ENCODE measurements at places on chromosomes 12 and 14. TPM values are rescaled to one million over a fixed set of nuclear protein-coding genes. Genes with fewer than 3 reads are reported as not detected.

ENDOU gene
- total RNA-seq: 0.49 TPM

PLXNC1 gene
- total RNA-seq: 8.5 TPM

L3HYPDH gene
- 74.9 TPM for total RNA-seq

DNA sequence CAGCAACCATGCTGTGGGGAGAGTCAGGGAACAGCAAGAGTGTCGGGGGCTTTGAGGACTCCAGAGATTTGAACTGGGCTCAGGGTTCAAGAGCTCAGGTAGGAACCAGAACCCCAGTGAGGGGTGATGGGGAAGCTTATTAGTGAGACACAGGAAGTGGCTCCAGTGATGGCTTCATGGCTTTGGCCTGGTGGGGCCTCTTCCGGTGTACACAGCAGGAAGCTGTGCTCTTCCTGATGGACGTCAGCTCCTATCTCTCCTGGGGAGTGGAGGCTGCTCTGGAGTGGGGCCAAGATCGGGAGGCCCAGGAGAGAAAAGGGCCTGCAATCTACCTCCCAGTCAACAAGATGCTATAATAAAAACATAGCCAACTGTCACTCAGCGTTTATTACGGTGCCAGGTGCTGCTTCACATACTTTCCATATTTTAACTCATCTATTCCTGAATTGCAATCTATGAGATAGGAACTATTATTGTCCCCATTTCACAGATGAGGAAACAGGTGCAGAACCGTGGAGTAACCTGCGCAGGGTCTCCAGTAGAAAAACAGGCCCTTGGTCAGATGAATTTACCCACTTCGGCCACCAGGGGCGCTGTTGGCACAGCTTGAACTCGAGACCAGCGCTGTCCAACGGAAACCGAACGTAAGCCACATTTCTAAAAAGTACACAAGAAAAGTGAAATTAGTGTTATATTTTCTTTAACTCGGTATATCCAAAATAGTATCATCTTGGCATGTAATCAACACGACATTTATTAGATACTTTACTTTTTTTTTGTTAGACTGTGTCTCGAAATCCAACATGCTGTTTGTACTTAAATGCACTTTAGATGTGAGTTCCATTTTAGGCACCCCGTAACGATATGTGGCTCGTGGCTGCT, 63.6 kb upstream of the DLK1 start:
- DNase-seq: no peak
- H3K27ac ChIP-seq: no peak overlapping the region
- no peak overlapping the region for H3K4me3 ChIP-seq
- no peaks in the 10 kb centered on the region for H3K27me3 ChIP-seq

GRCh38 chr12:121423682-121424623, 24.0 kb downstream of the RNF34 start:
- DNase-seq: no peak
- H3K4me1 ChIP-seq: no peaks in the 10 kb centered on the region
- peaks cover 62% of the 10 kb centered on the region for H3K36me3 ChIP-seq
- H3K4me3 ChIP-seq: no peak overlapping the region

DNA sequence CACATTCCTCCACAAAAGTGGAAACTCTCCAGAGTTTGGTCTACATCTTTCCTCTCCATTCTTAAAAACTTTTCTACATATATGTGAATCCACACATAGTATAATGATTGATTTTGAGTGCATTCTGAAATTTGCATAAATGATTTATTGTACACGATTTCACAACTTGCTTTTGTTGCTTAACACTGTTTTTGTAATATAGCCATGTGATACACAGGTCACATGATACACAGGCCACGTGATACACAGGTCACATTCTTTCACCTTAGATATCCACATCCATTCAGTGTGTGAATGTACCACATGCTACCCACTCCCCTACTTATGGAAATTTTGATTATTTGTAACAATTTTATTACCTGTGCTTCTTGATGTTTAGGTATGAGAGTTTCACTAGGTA, 319.1 kb downstream of the ZFP36L1 start:
- H3K36me3 ChIP-seq: no peaks in the 10 kb centered on the region
- no peak overlapping the region for H3K4me3 ChIP-seq
- H3K27ac ChIP-seq: no peak overlapping the region
- peaks cover 12% of the 10 kb centered on the region for H3K4me1 ChIP-seq
- DNase-seq: no peak

- H3K4me1 ChIP-seq: no peaks in the 10 kb centered on the region
- H3K36me3 ChIP-seq: no peaks in the 10 kb centered on the region
- H3K27ac ChIP-seq: no peak overlapping the region
- H3K4me3 ChIP-seq: no peak overlapping the region
- DNase-seq: no peak
These were observed 49.9 kb downstream of the ALX1 start for GRCh38 chr12:85329913-85330312.

DNA sequence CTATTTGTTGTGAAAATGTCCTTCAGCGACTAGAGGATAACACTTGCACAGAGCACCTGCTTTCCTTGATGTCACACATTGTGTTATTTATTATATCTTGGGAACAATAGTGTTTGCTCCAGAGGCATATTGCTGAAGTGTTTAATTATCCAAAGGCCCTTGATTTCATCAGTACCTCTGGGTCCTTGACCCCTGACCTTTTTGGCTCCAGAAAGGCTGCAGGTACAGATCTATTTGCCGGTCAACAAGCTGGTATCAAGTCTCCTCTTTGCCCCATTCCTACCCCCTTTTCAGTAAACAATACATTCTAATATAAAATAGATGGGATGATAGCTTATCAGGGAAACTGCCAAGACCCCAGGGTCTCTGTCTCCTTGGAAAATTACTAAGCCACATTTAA, 206.8 kb downstream of the DACT1 start:
- no peak overlapping the region for H3K4me3 ChIP-seq
- H3K36me3 ChIP-seq: no peaks in the 10 kb centered on the region
- no peak overlapping the region for H3K27ac ChIP-seq
- no peak for DNase-seq
- no peaks in the 10 kb centered on the region for H3K4me1 ChIP-seq
- no peaks in the 10 kb centered on the region for H3K27me3 ChIP-seq

Data from thoracic aorta (tissue), 2 donors.